GM04504 (cell line): ENCODE measurements at places on chromosomes 7 and 10.

DNA sequence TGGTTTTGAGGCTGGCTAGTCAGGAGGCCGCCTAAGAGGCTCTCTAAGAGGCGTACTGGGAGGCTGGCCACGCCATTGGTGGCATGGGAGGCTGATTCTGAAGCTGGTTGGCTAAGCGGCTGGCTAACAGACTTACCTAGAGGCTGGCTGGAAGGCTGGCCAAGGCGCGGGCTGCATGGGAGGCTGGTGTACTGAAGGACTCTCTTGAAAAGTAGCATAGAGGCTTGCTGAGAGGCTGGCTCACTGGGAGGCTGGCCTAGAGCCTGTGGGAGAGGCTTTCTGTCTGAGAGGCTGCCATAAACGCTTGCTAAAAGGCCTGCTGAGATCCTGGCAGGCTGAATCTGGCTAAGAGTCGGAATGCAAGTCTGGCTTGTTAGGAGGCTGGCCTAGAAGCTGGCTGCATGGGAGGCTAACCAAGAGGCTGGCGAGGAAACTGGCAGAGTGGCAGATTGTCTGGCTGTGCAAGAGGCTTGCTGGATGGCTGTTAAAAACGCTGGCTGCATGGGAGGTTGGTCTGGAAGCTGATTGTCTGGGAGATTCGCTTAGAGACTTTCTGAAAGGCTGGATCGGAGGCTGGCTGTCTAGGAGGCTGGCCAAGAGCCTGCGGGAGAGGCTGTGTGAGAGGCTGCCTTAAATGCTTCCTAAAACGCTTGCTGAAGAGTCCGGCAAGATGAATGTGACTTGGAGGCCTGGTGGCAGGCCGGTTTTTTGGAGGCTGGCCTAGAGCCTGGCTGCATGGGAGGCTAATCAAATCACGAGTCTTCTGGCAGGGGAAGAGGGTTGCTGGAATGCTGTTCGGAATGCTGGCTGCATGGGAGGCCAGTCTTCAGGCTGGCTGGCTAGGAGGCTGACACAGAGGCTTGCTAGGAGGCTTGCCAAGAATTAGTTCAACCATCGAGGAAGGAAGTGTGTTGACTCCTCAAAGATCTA is 134.2 kb downstream of the OR13A1 start:
- DNase-seq, result peak; percentile 1

GRCh38 chr7:142914121-142914520 is 19.4 kb downstream of the TRPV5 start:
- no peak for DNase-seq

DNA sequence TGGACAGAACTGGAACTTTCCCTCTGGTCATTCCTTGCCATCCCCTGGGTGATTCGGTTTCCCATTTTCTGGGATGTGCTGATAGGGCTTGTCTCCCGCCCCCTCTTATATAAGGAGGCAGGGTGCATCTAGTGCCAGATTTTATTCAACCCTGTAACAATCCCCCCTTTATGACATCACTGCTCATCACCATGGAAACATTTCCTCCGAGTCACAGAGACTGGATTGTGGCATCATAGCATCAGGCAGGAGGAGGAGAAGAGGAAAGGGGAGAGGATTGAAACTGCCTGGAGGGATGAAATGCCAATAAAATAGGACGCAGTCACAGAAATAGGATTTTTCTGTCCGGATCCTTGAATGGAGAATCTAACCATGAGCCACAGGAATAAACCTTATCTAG is 25.0 kb downstream of the SORCS3 start:
- DNase-seq, result no peak

- no peak for DNase-seq
These were observed 11.1 kb upstream of the DNMBP start for GRCh38 chr10:100020886-100021253.

- no peak for DNase-seq
These were observed 39.0 kb downstream of the PPP1R3C start for GRCh38 chr10:91593834-91594233.

- no peak for DNase-seq
These were observed 6.5 kb downstream of the SLC13A1 start for GRCh38 chr7:123193235-123193634.

- DNase-seq, result peak; percentile 10
These were observed 147.7 kb upstream of the SLC26A5 start for GRCh38 chr7:103593691-103594090.

DNA sequence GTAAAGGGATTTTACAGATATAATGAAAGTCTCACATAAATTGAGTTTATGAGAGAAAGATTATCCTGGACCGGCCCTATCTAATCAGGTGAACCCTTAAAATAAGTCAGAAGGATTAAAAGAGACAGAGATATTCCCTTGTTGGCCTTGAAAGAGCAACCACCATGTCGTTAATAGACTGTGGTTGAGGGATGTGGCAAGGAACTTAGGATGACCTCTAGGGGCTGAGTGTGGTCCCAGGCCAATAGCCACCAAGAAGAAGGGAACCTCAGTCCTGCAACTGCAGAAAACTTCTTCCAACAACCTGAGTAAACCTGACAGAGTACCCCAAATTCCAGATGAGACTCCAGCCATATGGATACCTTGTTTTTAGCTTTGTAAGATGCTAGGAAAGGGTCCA is 121.5 kb downstream of the POLR1F start:
- no peak for DNase-seq

- DNase-seq, result no peak
These were observed 111.8 kb upstream of the GPR141 start for GRCh38 chr7:37571806-37572205.

- DNase-seq, result no peak
These were observed 14.0 kb downstream of the MKLN1 start for GRCh38 chr7:131341690-131342089.

GRCh38 chr10:120942806-120943413 is 91.7 kb downstream of the WDR11 start:
- DNase-seq, result peak; percentile 33

DNA sequence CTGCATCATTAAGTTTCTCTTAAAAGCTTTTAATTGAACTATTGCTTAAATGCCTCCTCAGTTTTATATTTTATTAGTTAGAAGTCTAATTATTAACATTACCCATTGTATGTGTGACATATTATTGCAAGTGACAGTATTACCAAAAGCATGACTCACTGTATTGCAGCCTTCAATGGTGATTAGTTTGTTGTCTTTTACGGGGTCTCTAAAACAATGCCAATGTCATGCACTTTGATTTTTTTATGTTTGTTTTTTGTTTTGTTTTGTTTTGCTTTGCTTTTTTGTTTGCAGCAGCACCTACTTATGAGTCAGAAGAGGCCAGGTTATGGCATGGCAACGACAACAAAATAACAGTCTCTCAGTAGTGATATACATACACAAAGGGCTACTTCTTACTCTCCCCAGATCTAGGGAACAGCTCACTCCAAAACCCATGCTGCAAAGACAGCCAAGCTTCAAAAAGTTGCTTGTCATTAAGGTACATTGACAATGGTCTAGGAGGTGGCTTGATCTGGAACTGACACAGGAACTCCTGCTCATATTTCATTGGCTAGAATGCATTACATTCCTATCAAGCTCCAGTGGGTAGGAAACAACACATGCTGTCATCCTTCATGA is 293.7 kb upstream of the POM121L12 start:
- DNase-seq, result no peak

DNA sequence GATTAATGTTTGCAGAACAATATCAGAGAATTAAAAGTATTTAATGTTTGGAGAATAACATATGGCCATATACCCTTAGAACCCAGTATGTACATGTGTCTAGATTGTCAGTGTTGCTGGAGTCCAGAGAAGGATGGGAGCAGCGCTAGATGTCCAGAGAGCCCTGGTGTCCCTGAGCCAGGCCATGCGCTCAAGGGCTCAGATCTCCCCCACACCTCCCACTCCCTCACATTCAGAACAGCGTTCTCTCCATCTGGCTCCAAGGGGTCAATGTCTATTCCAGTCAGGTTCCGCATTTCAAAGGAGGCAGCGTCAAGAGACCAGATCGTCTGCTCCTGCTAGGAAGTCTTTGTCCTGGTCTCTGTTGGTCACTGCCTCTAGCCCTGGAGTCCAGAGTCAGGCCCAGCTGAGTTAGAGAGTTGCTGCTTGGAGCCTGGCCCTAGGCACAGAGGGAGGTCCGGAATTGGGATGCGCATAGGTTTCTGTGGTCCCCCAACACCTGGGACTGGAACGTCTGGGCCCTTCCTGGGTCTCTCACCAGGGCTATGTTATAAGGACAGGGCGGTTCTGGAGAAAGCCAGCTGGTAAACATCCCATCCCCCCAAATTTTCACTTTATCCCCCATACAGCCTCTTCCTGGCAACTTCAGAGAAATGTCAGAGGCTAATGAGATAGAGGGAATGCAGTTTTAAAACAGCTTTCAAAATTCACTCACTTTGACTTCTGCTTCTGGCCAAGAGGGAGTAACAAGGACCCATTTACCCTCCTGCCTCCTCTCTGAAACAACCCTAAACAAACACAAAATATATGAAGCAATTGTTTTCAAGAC is 6.5 kb upstream of the WDR86 start:
- DNase-seq, result no peak

DNA sequence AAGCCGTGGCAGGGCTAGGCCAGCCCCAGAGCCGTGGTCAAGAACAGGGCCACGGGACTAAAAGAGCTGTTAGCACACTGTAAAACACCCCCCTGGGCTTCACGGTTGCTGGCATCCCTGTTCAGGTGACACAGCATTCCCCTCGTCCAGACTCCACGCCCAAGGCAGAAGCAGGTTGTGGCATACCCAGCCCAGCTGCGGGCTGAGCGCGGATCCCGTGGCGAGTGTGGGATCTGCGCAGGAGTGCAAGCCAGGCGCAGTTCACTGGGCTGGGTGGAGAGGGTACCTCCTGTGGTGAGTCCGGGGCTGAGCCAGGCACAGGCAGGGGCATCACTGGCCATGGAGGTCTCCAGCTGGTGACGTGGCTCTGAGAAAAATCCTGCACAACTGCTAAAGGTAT is 199.1 kb downstream of the FZD1 start:
- no peak for DNase-seq

- no peak for DNase-seq
These were observed 30.3 kb upstream of the KBTBD2 start for GRCh38 chr7:32921896-32922295.

GRCh38 chr7:1459920-1460820 is 900 bp upstream of the MICALL2 start:
- DNase-seq, result no peak

GRCh38 chr7:154517768-154518167 is 465.6 kb downstream of the DPP6 start:
- DNase-seq, result no peak

GRCh38 chr10:12826800-12827372 is 174.6 kb downstream of the CCDC3 start:
- no peak for DNase-seq

GRCh38 chr10:124998624-124999291 is 56.8 kb downstream of the ZRANB1 start:
- no peak for DNase-seq

DNA sequence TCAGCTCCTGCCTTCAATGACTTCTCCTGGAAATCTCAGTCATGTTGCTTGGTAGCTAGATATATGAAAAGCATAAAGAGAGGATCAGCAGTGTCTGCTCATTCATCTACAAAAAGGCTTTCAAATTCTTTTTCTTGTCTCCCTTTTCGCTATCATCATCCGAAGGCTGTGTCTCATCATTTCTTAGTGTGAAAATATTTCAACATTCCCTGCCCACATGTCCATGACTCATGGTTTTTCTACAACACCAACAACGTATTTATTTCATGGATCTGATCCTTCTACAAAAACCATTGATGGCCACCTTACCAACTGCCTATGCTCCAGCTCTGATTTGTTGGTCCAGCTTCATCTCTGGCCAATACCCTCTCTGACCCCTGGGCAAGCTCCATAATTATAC is 472.5 kb upstream of the GHITM start:
- DNase-seq, result no peak

DNA sequence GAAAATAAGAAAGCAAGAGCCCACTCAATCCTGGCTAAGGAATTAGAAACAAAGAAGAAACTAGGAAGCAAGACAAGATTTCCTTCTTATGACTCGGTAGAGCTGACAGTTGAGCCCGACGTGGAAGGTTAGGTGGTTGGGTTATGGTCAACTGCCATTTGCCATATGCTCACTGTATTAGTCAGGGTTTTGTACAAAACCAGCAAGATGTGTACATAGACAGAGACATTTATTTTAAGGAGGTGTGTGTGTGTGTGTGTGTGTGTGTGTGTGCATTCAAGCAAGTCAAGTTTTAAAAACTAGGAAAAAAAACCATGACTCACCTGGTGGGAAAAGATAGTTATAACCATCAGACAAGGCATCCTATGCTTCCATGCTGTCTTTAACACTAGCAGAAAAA is 158.5 kb downstream of the VPS50 start:
- no peak for DNase-seq

- no peak for DNase-seq
These were observed 10.1 kb downstream of the AQP1 start for GRCh38 chr7:30921540-30922401.

- DNase-seq, result no peak
These were observed 65.2 kb downstream of the DKK1 start for GRCh38 chr10:52379287-52379686.

DNA sequence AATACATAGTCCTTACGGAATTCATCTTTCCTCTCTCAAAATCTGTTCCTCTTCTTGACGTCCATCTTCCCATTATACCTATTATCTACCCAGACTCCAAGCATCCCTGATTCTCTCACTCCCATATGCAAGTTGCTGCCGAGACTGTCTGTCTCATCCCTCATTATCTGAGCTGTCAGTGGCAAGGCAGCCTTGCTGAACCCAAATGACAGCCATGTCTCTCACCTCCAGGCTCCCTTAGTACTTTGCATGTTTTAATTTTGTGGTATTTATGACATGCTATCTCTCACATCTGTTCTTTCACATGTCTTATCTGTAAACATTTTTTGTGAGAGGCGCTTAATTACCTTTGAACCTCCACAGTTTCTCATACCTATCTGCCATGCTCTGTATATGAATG is 54.4 kb upstream of the IFRD1 start:
- no peak for DNase-seq

DNA sequence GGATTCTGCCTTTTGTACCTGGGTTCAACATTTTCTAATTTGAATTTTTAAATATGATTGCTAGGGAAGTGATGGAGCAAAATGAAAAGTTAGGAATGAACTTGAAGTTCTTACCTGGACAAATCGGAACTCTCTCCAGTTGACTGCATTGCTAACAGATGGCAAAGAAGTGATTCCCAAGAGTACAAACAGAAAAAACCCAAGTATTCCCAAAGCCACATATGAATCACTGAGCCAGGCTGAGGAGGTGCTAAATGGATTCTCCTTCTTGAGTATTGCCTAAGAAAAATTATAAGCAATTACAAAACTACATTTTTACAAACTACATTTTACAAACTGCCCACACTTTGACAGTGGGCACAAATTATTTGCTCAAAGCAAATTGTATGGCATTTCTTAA is 25.9 kb downstream of the STEAP4 start:
- no peak for DNase-seq

DNA sequence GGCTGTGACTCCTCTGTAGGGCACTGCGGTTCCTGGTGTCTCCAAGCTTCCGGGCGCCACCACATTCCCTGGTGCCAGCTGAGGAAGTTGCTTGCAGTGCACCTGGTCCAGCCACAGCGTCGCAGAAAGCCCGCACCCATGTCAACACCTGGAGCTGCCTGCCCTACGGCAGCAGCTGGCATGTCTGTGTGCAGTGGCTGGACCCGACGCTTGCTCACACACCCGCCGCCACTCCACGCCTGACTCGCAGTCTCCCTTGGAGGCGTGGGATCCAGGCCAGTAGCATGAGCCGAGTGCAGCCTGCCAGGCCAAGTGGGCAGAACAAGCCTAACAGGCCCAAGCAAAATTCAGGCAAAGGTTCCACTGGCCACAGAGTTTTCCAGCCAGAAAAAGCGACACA is 118.1 kb upstream of the PHF14 start:
- DNase-seq, result no peak
